Upper lobe of left lung (tissue), 6 donors: ENCODE measurements at places on chromosomes 2 and 18.
A peak's percentile ranks its signal among the peaks of the same experiment; 100 is the strongest.

GRCh38 chr18:79904357-79905147 is 46.9 kb downstream of the SLC66A2 start:
- H3K4me1 ChIP-seq = no peaks in the 10 kb centered on the region
- H3K4me3 ChIP-seq = no peak overlapping the region
- peaks cover 21% of the 10 kb centered on the region for H3K36me3 ChIP-seq
- H3K27ac ChIP-seq = no peak overlapping the region

DNA sequence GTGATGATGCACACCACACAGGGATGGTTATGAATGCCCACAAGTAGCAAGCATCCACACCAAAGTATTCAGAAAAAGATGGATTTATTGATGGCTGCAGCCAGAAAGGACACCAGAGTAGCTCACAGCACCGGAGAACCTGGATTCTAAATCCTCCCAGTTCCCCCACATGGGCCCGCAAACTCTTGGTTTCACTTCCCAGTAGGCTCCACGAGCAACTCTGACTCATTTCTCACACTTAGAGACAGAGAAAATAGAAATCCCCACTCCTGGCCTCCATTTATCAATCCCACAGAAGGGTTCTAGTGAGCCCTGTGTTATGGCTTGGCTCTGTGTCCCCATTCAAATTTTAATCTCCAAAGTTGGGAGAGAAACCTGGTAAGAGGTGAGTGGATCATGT is 426.7 kb upstream of the MYT1L start:
- H3K4me1 ChIP-seq = no peaks in the 10 kb centered on the region
- no peak for DNase-seq
- H3K36me3 ChIP-seq = no peaks in the 10 kb centered on the region
- no peak overlapping the region for H3K4me3 ChIP-seq

- H3K36me3 ChIP-seq = no peaks in the 10 kb centered on the region
- H3K27me3 ChIP-seq = no peaks in the 10 kb centered on the region
- no peak overlapping the region for H3K27ac ChIP-seq
- peaks cover under 1% of the 10 kb centered on the region for H3K4me1 ChIP-seq
- DNase-seq = no peak
These were observed 21.4 kb upstream of the KCNS3 start for GRCh38 chr2:17857021-17857420.

- DNase-seq = no peak
- H3K4me3 ChIP-seq = no peak overlapping the region
- no peaks in the 10 kb centered on the region for H3K4me1 ChIP-seq
- H3K27ac ChIP-seq = no peak overlapping the region
- no peaks in the 10 kb centered on the region for H3K27me3 ChIP-seq
These were observed 87.3 kb downstream of the PDK1 start for GRCh38 chr2:172643142-172643541.

GRCh38 chr2:219542931-219543595 is 546 bp downstream of the CHPF start:
- DNase-seq = peak; percentile 37
- no peaks in the 10 kb centered on the region for H3K27me3 ChIP-seq

DNA sequence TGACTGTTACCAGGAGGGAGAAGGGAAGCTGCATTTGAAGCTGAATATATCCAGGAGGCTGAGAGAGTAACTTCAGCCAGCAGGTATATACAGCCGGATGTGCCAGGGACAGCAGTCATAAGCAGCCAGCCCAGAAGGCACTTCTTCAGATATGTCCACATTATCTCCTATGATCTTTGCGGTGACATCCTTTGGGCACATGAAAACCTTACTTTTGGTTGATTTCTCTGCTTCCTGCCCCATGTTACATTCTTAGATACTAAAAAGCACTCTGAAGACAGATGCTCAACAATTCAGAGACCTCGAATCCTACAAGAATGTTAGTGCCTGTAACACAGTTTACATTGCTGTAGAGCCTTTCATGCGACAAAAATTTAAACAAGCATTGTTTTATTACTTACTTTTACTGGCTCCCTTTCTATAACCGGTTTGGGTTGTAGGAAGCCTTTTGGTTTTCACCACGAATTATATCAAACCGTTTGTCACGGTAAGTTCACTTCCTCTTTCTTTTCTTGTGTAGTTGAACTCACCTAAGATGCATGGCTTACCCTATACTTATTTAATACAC is 50.3 kb upstream of the TLK1 start:
- no peak overlapping the region for H3K27ac ChIP-seq
- no peaks in the 10 kb centered on the region for H3K36me3 ChIP-seq
- no peaks in the 10 kb centered on the region for H3K4me1 ChIP-seq
- H3K4me3 ChIP-seq = no peak overlapping the region

DNA sequence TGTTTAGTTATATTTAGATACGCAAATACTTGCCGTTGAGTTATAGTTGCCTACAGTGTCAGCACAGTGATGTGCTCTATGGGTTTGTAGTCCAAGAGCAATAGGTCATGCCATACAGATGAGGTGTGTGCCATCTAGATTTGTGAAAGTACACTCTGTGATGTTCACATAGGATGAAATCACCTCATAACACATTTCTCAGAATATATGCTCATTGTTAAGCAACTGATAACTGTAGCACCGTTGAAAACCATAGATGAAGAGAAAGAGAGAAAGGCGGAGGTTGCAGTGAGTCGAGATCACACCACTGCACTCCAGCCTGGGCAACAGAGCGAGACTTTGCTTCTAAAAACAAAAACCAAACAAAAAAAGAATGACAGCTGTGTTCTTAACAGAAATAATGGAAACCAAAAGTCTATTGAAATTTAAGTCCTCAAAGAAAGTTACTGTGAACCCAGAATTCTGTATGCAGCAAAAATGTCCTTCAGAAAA is 9.5 kb downstream of the DGKD start:
- no peaks in the 10 kb centered on the region for H3K27me3 ChIP-seq
- no peak overlapping the region for H3K27ac ChIP-seq
- H3K4me3 ChIP-seq = no peak overlapping the region
- no peaks in the 10 kb centered on the region for H3K36me3 ChIP-seq
- no peak for DNase-seq
- no peaks in the 10 kb centered on the region for H3K4me1 ChIP-seq

GRCh38 chr2:124254621-124255020 is 229.5 kb downstream of the CNTNAP5 start:
- no peak overlapping the region for H3K27ac ChIP-seq
- no peaks in the 10 kb centered on the region for H3K4me1 ChIP-seq
- no peaks in the 10 kb centered on the region for H3K36me3 ChIP-seq
- no peak for DNase-seq

DNA sequence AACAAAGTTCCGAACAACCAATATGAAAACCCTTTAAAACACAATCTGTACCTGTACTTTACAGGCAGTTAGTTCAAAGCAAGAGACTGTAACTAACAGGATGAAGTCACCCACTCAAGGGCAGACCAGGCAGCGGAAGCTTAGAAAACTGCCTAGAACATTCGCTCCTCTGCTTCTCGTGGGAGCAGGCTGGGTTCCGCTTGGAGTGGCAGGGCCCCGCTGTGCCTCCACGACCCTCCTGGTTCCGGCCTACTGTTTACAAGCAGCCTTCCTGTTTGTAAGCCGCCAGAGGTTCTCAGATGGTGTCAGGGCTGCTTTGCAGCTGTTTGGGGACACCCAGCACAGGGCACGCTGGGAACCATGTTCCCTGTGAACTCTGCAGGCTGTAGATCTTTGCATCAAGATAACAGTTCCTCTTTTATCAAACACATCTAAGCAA is 31.3 kb downstream of the CIB4 start:
- no peaks in the 10 kb centered on the region for H3K27me3 ChIP-seq
- H3K4me3 ChIP-seq = no peak overlapping the region
- DNase-seq = no peak
- H3K4me1 ChIP-seq = peaks cover 62% of the 10 kb centered on the region

DNA sequence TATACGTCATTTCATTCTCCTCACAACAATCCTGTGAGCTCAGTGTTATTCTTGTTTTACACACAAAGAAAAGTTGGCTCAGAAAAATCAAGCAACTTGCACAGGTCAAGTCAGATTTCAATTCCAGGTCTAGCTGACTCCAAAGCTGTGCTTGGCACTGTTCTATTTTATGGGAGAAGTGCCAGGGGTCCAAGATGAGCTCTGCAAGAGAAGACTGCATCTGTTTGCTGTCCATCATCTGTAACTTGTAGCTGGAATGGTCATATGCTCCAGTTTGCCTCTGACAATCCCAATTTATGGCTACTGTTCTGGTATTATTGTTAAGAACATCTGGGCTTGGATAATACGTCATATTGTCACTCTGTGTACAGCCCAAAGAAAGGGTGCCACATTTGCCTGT is 28.9 kb downstream of the KCNF1 start:
- H3K4me3 ChIP-seq = no peak overlapping the region
- no peaks in the 10 kb centered on the region for H3K4me1 ChIP-seq
- no peaks in the 10 kb centered on the region for H3K27me3 ChIP-seq
- no peaks in the 10 kb centered on the region for H3K36me3 ChIP-seq

DNA sequence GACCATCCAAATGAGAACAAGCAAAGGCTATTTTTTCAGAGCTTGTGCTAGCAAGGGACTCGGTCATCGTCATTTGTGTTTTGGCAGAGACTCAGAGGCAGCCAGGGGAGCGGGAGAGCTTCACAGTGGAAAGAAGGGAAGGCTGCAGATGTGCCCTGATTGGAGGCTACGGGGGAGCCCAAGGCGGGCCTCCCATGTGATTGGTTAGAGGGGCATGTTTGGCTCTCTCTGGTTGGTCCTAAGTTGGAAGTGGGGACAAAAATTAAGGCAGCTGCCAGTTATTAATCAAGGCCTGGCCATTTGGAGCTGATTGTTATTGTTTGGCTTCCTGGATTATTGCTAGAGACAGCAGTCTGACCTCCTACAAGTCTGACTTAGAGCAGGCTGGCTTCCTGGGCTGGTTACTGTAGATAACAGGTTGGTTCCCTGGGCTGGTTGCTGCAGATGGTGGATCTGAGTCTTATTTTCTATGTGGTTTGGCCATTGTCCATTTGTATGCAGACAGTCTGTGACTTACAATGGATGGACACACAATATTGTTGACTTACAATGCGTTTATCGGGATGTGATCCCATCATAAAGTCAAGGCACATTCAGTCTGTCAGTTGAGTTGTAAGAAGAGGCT is 5.9 kb downstream of the FER1L5 start:
- no peak for DNase-seq
- H3K4me3 ChIP-seq = no peak overlapping the region
- no peaks in the 10 kb centered on the region for H3K4me1 ChIP-seq
- no peaks in the 10 kb centered on the region for H3K27me3 ChIP-seq

- no peak overlapping the region for H3K4me3 ChIP-seq
- no peaks in the 10 kb centered on the region for H3K36me3 ChIP-seq
- no peaks in the 10 kb centered on the region for H3K27me3 ChIP-seq
- no peak for DNase-seq
- H3K27ac ChIP-seq = no peak overlapping the region
These were observed 51.3 kb downstream of the MYO7B start for GRCh38 chr2:127586746-127587295.

GRCh38 chr2:195520671-195521155 is 136.3 kb upstream of the SLC39A10 start:
- no peaks in the 10 kb centered on the region for H3K36me3 ChIP-seq
- H3K4me3 ChIP-seq = no peak overlapping the region
- no peaks in the 10 kb centered on the region for H3K4me1 ChIP-seq

GRCh38 chr2:191220671-191221070 is 24.5 kb upstream of the MYO1B start:
- DNase-seq = no peak
- H3K4me3 ChIP-seq = no peak overlapping the region
- H3K27ac ChIP-seq = no peak overlapping the region
- H3K4me1 ChIP-seq = peaks cover 9% of the 10 kb centered on the region

- no peaks in the 10 kb centered on the region for H3K36me3 ChIP-seq
- no peak for DNase-seq
- no peaks in the 10 kb centered on the region for H3K27me3 ChIP-seq
These were observed 63.8 kb downstream of the ARL6IP6 start for GRCh38 chr2:152782171-152782570.

DNA sequence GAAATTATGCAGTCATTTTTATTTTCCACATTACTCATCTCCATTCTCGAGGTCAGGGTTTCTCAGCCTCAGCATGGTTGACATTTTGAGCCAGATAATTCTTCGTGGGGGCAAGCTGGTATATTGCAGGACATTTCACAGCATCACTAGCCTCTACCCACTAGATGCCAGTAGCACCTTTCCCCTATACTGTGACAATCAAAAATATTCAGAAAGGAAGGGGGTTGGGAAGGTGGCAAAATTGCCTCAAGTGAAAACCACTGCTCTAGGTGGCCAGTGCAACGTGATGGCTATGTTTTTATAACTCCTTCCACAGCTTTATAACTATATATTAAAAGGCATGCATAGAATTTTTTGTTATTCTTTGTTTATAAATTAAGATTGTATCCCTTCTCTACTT is 294.5 kb downstream of the CNTNAP5 start:
- no peaks in the 10 kb centered on the region for H3K27me3 ChIP-seq
- H3K36me3 ChIP-seq = no peaks in the 10 kb centered on the region
- no peak overlapping the region for H3K27ac ChIP-seq
